ENCODE measurements at places on chromosomes 7 and 10.

GRCh38 chr10:103713676-103714075 is 141.7 kb downstream of the SH3PXD2A start:
- DNase-seq, result no peak

DNA sequence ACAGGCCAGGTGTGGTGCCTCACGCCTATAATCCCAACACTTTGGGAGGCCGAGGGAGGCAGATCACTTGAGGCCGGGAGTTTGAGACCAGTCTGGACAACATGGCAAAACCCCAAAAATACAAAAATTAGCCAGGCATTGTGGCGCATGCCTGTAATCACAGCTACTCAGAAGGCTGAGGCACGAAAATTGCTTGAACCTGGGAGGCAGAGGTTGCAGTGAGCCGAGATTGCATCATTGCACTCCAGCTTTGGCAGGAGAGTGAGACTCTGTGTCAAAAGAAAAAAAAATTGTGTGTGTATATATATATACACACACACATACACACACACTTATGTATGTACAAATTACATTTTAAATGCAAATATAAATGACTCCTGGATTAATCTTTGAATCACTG is 76.8 kb upstream of the LRRN3 start:
- no peak for DNase-seq

DNA sequence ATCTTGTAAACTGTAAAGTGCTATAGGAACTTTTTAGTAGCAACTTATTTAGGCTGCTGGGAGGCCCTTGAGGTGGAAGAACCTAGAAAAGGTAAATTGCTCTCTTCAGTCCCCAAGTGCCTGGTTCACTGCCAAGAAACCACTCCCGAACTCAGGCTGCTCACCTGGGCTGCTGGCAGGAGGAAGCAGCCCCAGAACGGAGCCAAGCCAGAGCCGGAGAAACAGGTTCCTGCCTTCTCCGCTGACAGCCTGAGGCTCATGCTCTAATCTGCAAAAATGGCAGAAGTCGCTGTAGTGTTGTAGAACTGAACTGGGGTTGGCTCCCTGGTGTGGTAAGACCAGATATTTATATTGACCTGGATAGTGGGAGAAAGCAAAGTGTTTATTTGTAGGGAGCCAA is 136.0 kb downstream of the CUL2 start:
- DNase-seq, result no peak

GRCh38 chr10:90319188-90319914 is 538.5 kb downstream of the HTR7 start:
- no peak for DNase-seq

DNA sequence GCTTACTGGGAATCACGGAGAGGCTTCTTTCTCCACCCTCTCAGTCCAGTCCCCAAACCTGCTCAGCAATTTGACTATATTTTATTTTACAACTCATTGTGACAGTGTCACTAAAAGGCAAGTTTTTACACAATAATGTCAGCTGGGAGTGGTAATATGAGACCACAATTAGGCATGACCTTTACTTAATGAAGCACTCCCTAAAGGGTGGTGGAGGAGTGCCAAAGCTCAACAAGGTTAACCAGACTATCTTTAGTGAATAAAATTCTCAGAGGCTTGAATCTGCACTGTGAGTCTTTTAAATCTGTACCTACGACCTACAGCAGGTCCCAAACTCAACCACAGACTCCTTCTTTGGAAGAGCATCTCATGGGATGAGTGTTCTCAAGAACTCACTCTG is 215.6 kb downstream of the TAX1BP1 start:
- no peak for DNase-seq

DNA sequence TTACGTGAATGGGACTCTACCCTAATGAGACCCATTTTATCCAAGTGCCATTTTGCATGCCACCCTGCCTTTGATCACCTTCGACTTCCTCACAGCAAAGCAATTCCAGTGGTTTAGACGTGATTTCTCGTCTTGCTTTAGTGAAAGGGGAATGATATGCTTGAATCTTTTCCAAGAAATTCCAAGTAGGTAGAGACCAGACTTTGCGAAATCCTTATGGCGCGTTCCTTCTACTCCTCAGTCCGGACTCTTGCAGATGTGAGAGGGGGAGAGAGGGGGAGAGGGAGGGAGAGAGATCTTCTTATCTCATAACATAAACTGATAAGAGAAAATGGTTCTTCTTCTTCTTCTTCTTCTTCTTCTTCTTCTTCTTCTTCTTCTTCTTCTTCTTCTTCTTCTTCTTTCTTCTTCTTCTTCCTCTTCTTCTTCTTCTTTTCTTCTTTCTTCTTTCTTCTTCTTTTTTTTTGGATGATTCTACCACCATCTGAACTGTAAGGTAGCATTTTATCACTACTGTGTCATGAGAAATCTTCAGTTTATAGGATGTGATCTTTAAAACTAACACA is 883 bp downstream of the SPAG6 start:
- no peak for DNase-seq

DNA sequence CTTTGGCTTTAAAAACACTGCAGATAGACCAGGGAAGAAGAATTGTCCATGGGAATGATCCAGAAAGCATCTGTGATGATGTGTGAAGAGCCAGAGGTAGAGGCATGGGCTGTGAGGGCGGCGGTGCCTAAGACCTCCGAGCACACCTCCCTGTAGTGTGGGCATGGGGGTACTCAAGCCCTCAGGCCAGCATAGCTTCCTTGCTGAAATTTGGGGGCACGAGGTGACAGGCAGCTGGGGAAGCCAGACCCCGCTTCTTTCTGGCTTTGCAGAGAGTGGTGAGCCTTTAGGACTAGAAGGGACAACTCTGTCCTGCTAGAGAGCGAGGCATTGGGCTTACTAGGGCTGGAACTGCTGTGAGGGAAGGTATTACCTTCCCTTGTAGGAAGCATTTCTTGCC is 187.7 kb upstream of the SH2B2 start:
- DNase-seq, result no peak

DNA sequence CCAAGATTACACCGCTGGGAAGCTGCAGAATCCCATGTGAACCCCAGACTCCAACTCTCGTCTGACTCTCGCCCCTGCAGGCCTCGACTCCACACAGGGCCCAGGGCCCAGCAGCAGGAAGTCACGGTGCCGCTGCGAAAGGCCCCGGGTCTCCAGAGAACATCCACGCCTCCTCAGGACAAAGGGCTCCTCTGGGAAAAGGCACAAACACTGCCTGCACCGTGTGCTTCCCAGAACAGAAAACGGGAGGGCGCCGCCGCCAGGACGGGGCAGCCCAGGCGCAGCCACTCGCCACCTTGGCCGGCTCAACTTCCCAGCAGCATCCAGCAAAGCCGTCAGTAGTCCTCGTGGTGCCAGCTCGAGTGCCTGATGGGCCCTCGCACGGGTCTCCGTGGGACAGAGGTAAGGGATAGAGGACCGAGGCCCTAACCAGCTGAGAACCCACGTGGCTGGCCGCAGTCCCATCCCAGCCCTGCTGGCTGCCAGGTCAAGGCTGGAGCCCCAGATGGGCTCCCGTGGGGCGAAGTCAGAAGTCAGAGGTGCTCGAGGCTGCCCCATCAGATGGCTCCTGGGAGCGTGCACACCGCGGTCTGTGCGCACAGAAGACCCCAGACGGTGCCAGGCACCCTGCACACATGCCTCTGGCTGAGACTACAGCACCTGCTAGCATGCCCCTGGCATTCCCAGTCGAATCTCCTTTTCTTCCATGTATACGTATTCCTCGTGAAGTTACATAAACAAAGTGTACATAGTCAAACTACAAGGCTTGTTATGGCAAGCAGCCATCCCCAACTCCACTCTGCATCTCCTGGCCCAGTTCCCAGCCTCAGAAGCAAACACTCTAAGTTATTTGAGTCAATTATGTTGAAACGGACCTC is 60.2 kb downstream of the MAD1L1 start:
- DNase-seq, result no peak

Data from CD4-positive, alpha-beta T cell treated with Interleukin-6 at 100 ng/mL for 8 hours (primary cell).